Calu3 (cell line): ENCODE measurements at places on chromosomes 11 and 22. TPM values are rescaled to one million over a fixed set of nuclear protein-coding genes. Genes with fewer than 3 reads are reported as not detected.

The HIKESHI gene
- total RNA-seq, result 22.9 and 24.8 TPM in 2 replicates

The C11orf91 gene
- total RNA-seq, result 5.8 and 7.6 TPM in 2 replicates

The KIF18A gene
- total RNA-seq, result 29.9 and 31.5 TPM in 2 replicates

The RBMXL2 gene
- not detected in 2 replicates for total RNA-seq

- H3K36me3 ChIP-seq, result peaks cover 7% of the 10 kb centered on the region
- no peak overlapping the region for H3K4me3 ChIP-seq
- no peaks in the 10 kb centered on the region for H3K4me1 ChIP-seq
- DNase-seq, result no peak
- no peak overlapping the region for H3K27ac ChIP-seq
These were observed 26.7 kb downstream of the FAM83F start for GRCh38 chr22:40021401-40022000.

GRCh38 chr11:133123366-133123765 lies 408.9 kb downstream of the OPCML start:
- no peak overlapping the region for H3K27ac ChIP-seq
- no peak for DNase-seq
- H3K27me3 ChIP-seq, result no peaks in the 10 kb centered on the region
- H3K4me1 ChIP-seq, result no peaks in the 10 kb centered on the region
- H3K4me3 ChIP-seq, result no peak overlapping the region

GRCh38 chr22:39496131-39496838 lies 5.8 kb upstream of the MIEF1 start:
- peaks cover 39% of the 10 kb centered on the region for H3K4me1 ChIP-seq
- H3K36me3 ChIP-seq, result peaks cover 2% of the 10 kb centered on the region
- H3K27ac ChIP-seq, result no peak overlapping the region
- H3K4me3 ChIP-seq, result no peak overlapping the region

- no peak overlapping the region for H3K4me3 ChIP-seq
- H3K27me3 ChIP-seq, result peaks cover 35% of the 10 kb centered on the region
- no peaks in the 10 kb centered on the region for H3K4me1 ChIP-seq
These were observed 17.0 kb upstream of the MMP12 start for GRCh38 chr11:102891736-102892135.

DNA sequence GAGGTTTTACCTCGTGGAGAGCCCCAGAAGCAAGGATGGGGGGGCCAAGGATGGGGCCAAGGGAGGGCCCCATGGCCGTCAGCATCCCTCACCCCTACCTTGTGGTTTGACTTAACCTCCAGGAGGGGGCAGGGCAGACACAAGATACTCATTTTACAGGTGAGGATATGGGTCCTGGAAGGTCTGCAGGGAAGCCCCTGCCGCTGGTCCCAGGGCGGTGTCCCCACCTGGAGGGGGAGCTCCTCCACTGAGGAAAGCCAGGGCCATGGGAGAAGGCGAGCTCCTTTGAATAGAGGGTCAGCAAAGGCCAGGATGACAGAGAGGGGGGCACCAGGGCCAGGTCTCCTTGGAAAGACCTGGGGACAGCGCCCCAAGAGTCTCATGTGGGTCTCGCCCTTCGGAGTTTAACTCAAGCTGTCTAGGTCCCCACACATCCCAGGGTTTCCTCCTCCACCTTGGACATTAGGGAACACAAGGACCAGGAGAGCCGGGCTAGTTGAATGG lies 5.9 kb upstream of the ADORA2A start:
- peaks cover 34% of the 10 kb centered on the region for H3K27me3 ChIP-seq
- no peak overlapping the region for H3K27ac ChIP-seq
- peaks cover 31% of the 10 kb centered on the region for H3K36me3 ChIP-seq

DNA sequence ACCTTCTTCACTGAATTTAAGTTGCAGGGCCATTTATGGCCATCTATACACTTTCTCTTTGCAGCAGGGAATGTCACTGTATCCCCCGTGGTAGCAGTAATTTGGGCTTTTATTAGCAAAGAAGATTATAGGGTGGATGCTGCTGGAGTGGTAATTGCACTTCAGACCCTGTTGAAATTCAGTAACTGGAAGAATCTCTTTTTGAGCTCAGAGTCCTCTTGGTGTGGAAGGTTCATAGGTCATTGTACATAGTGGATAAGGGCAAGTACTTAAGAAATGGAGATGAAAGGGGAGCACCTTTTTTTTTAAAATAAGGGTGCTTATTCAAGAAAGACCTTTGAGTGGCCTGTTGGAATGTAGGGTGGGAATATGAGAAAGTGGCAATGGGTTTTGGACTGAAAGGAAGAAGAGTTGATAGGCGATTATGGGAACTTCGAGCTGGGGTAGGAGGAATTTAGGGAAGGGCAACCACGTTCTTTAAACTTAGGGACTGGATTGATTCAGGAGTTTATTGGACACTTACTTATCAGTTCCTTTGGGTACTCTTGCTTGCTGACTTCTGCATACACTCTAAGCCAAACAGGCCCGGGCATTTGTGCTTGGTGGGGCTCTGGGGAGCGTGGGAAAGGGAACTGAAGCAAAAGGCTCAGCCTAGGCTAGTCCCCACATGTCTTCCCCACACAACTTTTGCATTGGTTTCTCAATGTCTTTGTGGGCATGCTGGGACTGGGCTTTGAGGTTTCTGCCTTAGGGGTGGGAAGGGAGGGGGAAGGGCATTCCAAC lies 26.5 kb downstream of the CTNND1 start:
- peaks cover 73% of the 10 kb centered on the region for H3K36me3 ChIP-seq
- H3K4me3 ChIP-seq, result peak overlapping the region; percentile 4
- no peaks in the 10 kb centered on the region for H3K27me3 ChIP-seq
- H3K4me1 ChIP-seq, result peaks cover 77% of the 10 kb centered on the region
- H3K27ac ChIP-seq, result peak overlapping the region; percentile 45
